ENCODE measurements at places on chromosomes 3 and 15. TPM values are rescaled to one million over a fixed set of nuclear protein-coding genes. Genes with fewer than 3 reads are reported as not detected.

DNA sequence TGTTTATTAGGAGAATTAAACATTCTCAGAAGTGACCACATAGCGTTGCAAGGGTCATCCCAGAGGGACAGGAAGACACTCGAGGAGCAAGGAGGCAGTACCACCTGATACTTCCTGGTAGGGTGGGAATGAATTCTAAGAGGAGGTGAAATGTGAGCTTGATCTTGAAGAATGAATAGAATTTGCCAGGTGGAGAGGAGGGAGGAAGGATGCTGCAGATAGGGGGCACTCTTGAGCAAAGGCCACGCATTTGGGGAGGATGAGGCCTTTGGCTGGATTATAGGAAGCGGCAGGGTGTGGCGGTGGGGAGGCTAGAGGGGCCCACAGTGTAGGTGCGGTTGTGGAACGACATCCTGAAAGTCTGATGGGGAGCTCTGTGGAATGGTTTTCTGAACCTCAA lies 33.5 kb downstream of the CHCHD6 start:
- H3K27ac ChIP-seq = no peak overlapping the region
- no peaks in the 10 kb centered on the region for H3K27me3 ChIP-seq
- no peak overlapping the region for H3K4me3 ChIP-seq
- H3K4me1 ChIP-seq = no peaks in the 10 kb centered on the region

Gene GPR62
- total RNA-seq = 0.09 TPM

Gene CHST2
- total RNA-seq = 0.51 TPM

- H3K27ac ChIP-seq = no peak overlapping the region
- no peaks in the 10 kb centered on the region for H3K27me3 ChIP-seq
- no peaks in the 10 kb centered on the region for H3K4me1 ChIP-seq
- H3K4me3 ChIP-seq = no peak overlapping the region
These were observed 316.4 kb upstream of the CFAP20DC start for GRCh38 chr3:59366218-59366617.

DNA sequence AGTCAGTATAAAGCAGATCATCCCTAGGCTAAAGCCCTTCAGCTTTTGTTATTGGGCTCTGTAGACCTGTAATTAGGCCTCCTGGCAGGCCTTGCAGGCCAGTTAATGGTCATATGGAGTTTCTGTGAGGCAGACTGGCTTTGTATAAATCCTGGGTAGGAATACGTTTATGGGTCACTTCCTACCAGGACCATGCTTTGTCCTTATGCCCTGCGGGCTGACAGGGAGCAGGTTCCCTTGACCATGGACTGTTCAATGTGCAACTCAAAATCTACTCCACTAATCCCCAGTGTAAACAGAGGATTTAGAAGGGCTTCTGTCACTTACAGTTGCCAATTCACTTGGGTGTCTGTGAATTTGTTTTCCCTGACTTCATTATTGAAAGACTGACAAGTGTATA lies 202.7 kb upstream of the MLF1 start:
- H3K4me1 ChIP-seq = no peaks in the 10 kb centered on the region
- no peaks in the 10 kb centered on the region for H3K27me3 ChIP-seq
- no peak for DNase-seq
- H3K4me3 ChIP-seq = no peak overlapping the region
